ENCODE measurements at places on chromosomes 2 and 18.

- no peak for DNase-seq
Observed at GRCh38 chr2:19346983-19347618, 11.3 kb downstream of the OSR1 start.

- DNase-seq = no peak
Observed at GRCh38 chr18:21484851-21485636, 115.5 kb downstream of the ESCO1 start.

GRCh38 chr2:177692042-177692782, 299.6 kb downstream of the AGPS start:
- DNase-seq = no peak

- no peak for DNase-seq
Observed at GRCh38 chr18:27746241-27746640, 430.7 kb downstream of the CDH2 start.

DNA sequence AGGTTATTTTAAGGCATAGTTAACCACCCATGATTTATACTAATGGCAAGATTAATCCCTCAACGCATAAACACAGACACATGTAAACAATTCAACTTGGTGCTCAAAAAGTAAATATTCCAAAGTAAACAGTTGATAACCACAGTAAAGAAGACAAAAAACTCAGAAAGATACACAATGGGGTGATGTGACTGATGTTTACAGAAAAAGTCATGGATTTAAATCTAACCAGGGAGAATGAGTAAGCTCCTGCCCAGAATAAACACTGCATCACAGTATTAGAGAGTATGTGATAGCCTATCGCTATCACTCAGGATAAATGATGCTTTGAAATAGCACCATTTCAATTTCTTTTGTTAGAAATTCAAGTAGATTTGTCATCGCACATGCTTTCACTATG, 49.3 kb downstream of the HIBCH start:
- no peak for DNase-seq

DNA sequence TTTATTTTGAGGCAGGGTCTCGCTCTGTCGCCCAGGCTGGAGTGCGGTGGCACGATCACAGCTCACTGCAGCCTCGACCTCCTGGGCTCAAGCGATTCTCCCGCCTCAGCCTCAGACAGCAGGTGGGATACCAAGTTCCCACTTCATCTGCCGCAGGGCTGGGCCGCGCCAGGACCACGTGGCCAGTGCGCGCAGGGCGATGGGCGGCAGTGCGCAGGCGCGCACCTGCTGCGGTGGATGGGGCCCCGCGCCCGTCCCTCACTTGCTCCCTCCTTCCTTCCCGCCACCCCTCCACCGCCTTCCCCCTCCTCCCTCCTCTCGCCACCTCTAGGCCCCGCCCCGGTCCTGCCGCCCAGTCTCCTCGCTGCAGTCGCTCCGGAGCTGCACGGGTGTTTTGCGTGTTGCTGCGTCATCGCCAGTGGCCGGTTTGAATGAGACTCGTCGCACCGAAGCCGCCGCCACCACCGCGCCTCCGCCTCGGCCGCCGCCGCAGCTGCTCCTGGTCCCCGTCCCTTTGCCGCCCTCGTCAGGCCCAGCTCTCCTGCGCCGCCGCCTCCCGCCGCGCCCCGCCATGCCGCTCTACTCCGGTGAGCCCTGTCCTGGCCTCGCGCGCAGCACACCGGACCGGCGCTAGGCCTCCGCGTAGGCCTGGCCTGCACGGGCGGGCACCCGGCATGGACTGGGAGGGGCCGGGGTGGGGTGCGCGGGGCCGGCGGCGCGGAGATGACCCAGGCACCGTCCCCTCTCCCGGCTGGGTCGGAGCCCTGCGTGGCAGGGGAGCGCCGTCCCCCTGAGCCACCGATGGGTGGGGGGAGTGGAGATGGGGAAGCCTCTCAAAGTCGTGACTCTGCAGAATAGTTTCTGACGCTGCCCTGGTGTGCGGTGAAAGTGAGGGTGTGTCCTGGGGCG, at the start of gene USP14:
Gene USP14 (plus strand): TSS at position 430 of the 909 bp plus-strand sequence. CDS start 142 bp downstream, at position 572.
- DNase-seq = peak; percentile 98

DNA sequence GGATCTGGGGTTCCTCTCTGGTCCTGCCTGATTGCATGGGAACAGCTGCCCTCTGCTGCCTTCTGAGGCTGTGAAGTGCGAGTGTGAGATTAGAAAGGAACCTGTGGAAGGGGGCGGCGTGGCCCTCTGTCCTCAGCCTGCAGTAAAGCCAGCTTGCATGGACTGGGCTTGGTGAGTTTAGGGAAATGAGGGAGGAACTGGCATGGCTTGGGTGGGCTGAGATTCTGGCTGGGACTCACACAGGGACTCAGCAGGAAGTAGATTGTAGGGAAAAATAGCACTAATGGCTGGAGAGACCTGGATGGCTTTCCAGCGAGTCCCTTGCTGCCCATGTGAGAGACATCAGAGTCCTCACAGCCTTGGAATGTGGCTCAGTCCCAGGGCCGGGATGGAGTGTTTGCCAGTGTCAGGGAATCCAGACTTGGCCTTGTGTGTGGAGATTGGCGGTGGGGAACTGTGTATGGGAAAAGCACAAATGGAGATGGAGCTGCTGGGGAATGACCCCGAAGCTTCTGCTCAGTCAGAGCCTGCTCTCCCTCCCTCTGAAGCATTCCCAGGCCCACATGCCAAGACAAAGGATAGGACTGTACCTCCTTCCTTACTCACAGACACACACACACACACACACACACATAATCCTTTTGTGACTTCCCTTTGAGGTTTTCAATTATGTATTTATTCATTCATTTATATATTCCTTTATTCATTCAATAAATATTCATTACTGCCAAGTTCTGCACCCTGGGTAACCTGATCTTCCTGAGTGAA, 115.4 kb downstream of the ACAA2 start:
- no peak for DNase-seq

DNA sequence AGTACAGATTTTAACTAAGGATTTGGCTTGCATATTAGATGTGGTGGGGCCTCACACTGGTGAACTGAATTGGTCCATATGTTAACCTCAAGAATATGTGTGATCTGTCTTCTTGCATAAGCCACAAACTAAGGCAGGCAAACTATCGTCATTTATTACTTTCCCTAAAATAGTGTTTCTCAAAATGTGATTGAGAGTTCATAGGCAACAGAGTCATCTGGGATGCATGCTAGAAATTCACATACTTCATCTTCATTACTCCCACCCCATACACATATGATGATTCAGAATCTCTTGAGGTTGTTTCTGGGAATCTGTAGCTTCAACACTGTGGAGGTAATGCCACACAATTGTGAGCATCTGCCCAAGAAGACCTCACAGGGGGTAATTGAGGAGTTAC, 822.8 kb upstream of the CDH2 start:
- DNase-seq = no peak

- no peak for DNase-seq
Observed at GRCh38 chr2:37794717-37795116, 123.3 kb upstream of the CDC42EP3 start.

DNA sequence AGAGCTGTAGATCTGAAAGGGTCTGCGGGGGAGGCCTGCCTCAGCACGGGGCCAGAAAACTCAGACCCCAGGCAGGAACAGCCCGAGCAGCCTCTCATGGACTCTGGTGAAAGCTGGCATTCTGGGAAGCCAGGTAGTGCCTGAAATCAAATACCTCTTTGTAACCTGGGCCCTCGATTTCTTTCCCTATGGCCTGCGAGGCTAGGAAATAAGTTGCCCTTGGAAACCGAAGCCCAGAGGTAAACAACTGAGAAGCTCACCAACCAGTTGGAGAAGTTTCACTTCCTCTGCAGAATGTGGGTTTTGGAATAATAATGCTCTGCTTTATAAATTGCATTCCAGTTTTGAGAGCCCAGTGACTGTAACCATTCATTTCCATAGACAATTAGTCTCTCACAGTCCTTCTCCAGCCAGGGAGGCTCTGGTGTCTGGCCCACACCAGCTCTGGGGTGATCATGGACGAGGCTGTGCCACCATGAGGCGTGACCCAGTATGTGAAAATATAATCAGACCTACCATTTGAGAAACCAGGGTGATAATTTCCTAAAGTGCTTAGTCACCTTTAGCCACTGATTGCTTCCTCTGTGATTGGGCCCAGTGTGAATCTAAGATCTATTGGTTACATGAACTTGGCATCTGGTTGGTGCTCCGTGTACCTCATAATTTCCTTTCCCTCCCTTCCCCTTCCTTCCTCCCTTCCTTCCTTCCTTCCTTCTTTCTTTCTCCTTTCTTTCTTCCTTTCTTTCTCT, 133.1 kb upstream of the PELI1 start:
- no peak for DNase-seq

GRCh38 chr2:127859712-127860085, 1.7 kb upstream of the POLR2D start:
- DNase-seq = peak; percentile 62

GRCh38 chr18:34866739-34867138, 156.6 kb downstream of the DTNA start:
- DNase-seq = no peak

DNA sequence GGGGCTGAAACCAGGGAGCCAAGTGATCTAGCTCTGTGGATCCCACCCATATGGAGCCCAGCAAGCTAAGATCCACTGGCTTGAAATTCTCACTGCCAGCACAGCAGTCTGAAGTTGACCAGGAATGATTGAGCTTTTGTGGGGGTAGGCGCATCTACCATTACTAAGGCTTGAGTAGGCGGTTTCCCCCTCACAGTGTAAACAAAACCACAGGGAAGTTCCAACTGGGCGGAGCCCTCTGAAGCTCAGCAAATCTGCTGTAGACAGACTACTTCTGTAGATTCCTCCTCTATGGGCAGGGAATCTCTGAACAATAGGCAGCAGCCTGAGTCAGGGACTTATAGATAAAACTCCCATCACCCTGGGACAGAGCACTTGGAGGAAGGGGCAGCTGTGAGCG, 96.7 kb downstream of the CCDC148 start:
- peak; percentile 6 for DNase-seq

DNA sequence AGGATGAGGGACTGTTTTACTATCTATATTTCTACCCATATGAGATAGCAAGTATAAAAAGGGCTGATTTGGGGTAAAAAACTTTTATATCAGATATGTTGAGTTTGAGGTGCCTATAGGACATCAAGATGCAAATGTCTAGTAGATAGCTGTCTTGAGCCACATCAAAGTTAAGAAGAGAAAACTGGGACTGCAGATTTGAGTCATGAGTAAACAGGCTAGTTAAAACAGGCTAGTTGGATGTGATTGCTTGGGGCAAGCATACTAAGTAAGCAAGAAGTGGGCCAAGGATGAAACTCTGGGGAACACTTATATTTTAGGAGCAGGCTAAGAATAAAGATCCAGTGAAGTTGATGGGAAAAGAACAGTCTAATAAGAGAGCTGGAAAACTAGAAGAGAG, 2.8 kb upstream of the SCRN3 start:
- no peak for DNase-seq

GRCh38 chr18:59631583-59632181, 65.5 kb downstream of the CCBE1 start:
- no peak for DNase-seq

GRCh38 chr18:58721566-58722239, 50.4 kb downstream of the MALT1 start:
- no peak for DNase-seq

GRCh38 chr2:190572246-190572645, 37.7 kb upstream of the NEMP2 start:
- no peak for DNase-seq

DNA sequence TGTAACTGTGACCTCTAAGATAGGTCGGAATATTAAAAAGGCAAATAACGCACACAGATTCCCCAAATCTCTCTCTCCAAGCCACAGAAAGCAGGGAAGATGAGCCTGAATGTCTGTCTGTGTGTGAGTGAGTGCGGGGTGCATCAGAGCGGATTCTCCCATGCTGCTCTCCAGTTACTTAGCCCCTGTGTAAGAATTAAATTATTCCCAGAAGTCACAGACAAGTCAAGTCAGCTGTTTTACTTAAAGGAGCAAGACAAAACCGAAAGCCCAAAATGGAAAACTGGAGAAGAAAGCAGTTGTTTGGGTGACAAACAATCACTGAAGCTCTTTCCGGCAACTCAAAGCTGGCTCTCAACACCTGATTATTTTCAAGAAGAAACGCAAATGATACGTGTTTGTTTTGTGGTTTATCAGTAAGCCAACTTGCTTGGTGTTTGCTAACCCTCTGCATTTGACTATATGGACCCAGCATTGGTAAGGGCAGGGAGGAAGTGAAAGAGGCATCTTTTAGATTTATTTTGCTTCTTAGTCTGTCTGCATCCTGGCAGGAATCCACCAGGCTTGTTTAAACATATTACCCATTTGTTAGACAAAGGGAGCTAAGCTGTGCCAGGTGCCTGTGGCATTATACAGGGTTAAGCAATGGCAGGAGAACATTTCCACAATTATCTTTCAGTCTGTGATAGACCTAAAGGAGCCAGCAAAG, 121.5 kb upstream of the CREB1 start:
- no peak for DNase-seq

GRCh38 chr2:196840171-196840570, 31.0 kb upstream of the C2orf66 start:
- DNase-seq = no peak

GRCh38 chr2:160305081-160305750, 105.1 kb upstream of the ITGB6 start:
- no peak for DNase-seq

DNA sequence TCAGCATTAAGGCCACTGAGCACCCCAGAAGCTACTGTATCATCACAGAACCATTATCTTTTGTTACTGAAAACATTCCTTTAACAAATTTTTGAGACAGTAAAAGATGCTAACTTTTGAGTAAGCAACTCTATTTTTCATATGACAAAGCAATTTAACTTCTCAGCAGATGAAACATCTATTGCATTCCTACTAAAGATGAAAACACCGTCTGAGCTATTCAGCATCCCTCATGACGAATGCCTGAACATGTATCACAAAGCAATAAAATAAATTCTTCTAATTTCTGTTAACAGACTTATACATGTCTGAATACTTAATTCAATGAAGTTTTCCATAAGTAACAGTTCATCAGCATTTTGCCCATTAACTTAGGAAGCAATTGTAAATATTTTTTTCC, 23.9 kb downstream of the CHN1 start:
- DNase-seq = no peak

DNA sequence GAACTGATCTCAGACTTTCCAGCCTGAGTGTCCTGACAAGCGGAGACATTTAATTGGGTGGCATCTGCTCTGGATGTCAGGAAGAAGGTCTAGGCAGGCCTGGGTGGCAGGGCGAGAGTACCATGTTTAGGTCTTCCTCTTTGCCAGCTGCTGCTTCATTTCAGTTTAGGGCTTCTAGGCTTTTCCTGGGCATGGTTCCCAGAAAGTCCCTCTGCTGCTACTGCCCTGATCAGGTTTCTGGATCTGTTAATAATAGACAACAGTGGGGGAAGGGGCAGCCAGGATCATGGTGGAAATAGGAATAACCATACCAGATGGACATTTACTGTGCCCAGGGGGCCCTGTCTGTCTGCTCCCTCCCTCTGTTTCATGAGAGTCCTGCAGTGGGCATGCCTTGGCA, 2.3 kb upstream of the PLCD4 start:
- no peak for DNase-seq

DNA sequence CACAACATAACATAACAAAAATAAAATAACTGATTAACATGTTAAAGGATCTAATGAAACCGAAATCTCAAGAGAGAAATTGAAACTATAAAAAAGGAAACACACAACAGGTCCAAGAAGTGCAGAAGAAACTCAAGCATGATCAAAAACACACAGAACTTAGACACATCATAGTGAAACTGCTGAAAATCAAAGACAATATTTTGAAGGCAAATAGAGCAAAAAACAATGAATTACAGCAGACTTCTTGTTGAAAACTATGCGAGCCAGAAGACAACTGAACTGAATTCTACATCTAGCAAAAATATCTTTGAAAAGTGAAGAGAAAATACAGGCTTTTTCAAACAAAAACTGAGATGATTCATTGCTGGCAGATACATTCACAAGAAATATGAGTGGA, 61.3 kb downstream of the UGP2 start:
- DNase-seq = no peak

Data from stimulated activated CD4-positive, alpha-beta T cell treated with anti-CD3 and anti-CD28 coated beads, Interleukin-2, amount 100 ng/mL, for 24 hours (primary cell).